Activated T-cell treated with anti-CD3 and anti-CD28 coated beads, Interleukin-2, amount 50 U/mL, for 72 hours (primary cell): ENCODE measurements at places on chromosomes 2 and 18. TPM values are rescaled to one million over a fixed set of nuclear protein-coding genes. Genes with fewer than 3 reads are reported as not detected.

Gene LRRTM4
- not detected for total RNA-seq

Gene HOXD8
- not detected for total RNA-seq

Gene CFC1
- total RNA-seq: not detected

- DNase-seq: no peak
Measured at GRCh38 chr2:237312021-237312755, 101.8 kb downstream of the COL6A3 start.

Gene SPATA3
- total RNA-seq: 1.9 TPM

GRCh38 chr2:203549406-203549805 lies 14.3 kb upstream of the RAPH1 start:
- no peak for DNase-seq

- peak; percentile 19 for DNase-seq
Measured at GRCh38 chr18:57353940-57354461, 1.6 kb downstream of the ST8SIA3 start.

DNA sequence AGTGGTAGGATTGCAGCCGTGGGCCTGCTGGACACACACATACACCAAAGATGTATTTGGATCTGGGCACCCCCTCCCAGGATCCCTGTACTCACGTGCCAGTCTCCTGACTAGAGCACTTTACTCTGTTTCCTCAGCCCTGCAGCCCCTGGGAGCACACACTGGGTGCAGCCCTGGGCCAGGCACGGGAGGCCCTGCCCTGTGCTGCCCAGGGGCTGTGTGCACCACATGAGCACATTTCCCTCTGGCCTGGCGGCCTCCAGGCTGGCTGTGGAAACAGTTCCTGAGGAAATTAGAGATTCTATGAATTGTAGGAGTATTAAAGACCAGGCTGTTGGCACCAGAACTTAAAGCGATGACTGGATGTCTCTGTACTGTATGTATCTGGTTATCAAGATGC lies 45.4 kb downstream of the BCL2L11 start:
- no peak for DNase-seq
